ENCODE measurements at places on chromosomes 16 and 17.

- DNase-seq, result no peak
Measured at GRCh38 chr16:14193316-14193871, 122.3 kb downstream of the MRTFB start.

GRCh38 chr17:2821868-2822267 lies 25.6 kb downstream of the RAP1GAP2 start:
- no peak for DNase-seq

GRCh38 chr16:14242769-14243168 lies 171.7 kb downstream of the MRTFB start:
- DNase-seq, result no peak

GRCh38 chr16:68999114-68999513 lies 106.3 kb upstream of the HAS3 start:
- no peak for DNase-seq

- DNase-seq, result no peak
Measured at GRCh38 chr17:27512031-27512430, 55.8 kb downstream of the KSR1 start.
